ENCODE measurements at places on chromosomes 6 and 20.
A peak's percentile ranks its signal among the peaks of the same experiment; 100 is the strongest.

- DNase-seq: no peak
These were observed 29.1 kb upstream of the LGSN start for GRCh38 chr6:63348836-63349235.

DNA sequence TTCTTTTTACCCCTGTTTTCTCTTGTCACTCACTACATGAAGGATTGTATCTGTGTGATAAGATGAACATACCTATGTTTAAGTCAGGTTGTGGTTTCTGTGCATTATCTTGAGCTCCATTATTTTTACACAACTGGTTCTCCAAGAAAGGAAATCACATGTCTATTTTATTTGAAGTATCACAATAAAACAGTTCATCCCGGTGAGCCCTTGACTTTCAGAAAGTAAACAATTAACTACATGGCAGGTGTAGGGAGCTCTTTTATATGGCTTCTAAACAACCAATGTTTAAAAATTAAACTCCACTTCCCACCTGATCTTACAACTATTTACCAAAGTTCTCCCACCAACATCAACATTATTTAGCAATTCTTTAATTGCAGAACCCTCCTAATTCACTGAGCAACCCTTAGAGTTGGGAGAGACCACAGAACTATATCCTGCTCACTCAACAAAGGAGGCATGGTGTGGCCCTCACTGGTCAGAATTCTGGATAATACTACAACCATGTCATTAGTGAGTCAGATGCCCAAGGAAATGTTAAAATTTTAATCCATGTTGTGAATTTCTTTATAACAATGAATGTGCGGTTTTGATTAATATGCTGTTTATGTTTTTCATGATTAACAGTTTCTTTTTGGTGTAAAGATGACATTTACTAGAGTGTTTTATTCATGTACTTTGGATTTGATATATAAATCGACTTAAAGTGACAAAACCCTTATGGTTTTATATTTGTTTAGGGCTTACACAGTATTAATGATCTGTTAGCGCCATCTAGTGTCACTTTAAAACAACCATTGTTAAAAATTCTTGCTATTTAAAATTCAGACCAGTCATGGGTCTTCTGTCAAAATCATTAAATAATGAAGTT, 50.0 kb upstream of the SCGN start:
- peak; percentile 40 for DNase-seq

DNA sequence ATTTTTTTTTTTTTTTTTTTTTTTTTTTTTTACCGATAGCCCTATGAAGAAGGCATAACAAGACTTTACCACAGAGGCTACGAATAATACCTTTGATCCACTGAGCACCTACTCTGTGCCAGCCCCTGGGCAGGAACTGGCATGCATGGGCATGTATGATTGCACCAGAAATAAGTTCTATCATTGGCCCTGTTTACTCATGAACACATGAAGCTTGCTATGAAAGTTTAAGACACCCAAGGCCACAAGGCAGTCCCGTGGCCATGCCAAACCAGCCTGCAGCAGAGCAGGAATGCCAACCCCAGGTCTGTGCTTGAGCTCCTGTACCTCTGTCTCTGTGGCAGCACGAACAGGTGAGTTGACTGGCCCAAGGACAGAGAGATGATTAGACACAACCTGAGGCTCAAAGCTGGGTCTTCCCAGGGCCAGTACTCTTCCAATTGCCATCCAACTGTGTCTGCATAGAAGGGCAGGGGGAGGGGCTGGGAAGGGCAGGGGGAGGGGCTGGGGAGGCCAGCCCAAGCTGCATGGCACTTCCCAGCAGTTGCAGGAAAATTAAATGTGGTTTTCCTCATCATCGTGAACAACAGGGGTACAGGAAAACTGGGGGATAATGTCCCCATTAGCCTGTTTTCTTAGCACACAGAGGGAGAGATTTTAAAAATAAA, 63.5 kb downstream of the LRFN2 start:
- DNase-seq: no peak

DNA sequence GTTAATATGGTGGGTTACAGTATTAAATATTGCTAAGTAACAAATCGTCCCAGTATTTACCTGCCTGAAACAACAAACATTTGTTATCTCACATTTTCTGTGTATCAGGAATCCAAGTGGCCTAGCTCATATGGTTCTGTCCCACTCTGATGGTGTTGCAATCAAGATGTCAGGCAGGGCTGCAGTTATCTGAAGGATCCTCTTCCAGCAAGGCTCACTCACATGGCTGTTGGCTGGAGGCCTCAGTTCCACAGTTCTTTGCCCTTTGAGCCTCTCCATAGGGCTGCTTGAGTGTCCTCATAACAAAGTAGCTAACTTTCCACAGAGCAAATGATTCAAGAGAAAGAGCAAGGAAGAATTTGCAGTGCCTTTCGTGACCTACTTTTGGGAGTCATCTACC, 17.7 kb downstream of the RAB22A start:
- no peak for DNase-seq

GRCh38 chr20:15643713-15644112, 929.5 kb downstream of the KIF16B start:
- no peak for DNase-seq

GRCh38 chr6:11552442-11552841, 14.9 kb downstream of the TMEM170B start:
- DNase-seq: no peak

DNA sequence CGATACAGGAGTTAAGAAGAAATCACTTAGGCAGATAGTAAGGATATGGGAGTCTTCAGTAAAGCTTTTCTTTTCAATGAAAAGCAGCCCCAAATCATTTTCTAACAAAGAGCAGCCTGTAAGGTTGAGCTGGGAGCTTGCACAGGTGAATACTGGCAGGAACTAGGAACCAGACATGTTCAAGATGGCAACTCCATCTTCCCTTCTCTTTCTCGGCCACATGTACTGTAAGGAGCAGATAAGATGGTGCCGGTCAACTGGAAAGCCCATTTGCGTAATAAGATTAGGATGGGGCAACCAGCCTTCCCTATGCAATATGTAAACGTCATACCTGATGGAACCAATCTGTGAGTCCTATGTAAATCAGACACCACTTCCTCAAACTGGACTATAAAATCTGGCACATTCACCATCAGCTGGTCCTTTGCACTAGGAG, 46.2 kb upstream of the RNGTT start:
- DNase-seq: no peak

- no peak for DNase-seq
These were observed 224.2 kb upstream of the SYNCRIP start for GRCh38 chr6:85866758-85867401.

DNA sequence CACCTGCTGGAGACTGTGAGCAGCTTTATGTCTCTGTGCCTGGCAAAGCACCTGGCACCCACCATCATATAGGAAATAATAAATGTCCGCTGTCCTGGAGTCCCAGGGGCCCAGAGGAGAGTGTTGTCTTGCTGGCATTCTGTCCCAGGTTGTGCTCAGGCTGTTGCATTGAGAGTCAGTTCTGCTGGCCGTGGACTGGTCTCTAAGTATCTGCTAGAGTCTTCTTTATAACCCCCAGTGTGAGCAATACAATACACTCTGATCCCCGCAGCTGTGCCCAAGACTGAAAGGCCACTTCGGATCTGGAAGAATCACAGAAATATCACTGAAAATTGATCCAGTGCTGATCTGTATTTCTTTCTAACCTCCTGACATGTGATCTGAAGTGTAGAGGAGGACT, 38.3 kb upstream of the HINT3 start:
- no peak for DNase-seq

DNA sequence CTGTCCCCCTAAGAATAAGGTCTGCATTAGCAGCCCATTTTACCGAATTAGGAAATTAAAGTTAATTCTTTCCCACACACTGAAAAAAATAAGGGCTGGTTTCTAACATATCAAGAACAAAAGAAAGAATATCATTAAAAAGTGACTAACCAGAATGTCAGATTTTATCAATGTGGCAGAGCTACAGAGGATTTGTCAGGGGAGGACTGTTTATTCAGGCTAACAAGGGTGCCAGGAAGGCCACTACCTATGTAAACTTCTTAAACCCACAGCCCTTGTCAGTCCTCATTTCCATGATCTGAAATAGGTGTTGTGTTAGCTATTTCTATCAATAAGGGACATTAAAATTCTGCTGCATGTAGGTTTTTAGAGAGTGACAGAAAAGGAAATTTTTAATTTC, 76.4 kb downstream of the BACH2 start:
- DNase-seq: no peak

Data from GM10248 (cell line).